ENCODE measurements at places on chromosomes 3 and 15. TPM values are rescaled to one million over a fixed set of nuclear protein-coding genes. Genes with fewer than 3 reads are reported as not detected.

DNA sequence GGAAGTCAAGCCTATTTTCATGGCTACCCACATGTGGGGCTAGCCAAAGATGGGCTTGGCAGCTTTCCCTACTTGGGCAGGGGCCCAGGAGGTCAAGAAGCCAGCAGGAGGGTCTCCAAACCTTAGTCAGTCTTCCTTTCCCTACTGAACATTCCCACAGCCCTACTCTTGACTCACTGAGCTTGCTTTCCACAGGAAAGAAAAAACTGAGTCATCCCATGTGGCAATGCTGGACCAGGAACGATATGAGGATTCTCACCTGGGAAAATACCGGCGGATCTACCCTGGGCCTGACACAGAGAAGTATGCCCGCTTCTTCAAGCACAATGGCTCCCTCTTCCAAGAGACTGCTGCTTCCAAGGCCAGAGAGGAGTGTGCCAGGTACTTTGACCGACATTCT lies 3.7 kb upstream of the NGRN start:
- peak overlapping the region; percentile 91 for H3K27ac ChIP-seq
- peaks cover 8% of the 10 kb centered on the region for H3K27me3 ChIP-seq
- H3K36me3 ChIP-seq, result no peaks in the 10 kb centered on the region
- peak overlapping the region; percentile 25 for H3K4me3 ChIP-seq
- H3K4me1 ChIP-seq, result peaks cover 43% of the 10 kb centered on the region
- no peak for DNase-seq

The CFAP20DC gene
- 12.8 TPM for total RNA-seq

GRCh38 chr3:10707400-10708215 lies 108.4 kb upstream of the SLC6A11 start:
- peak overlapping the region; percentile 82 for H3K4me3 ChIP-seq
- H3K27me3 ChIP-seq, result peaks cover 91% of the 10 kb centered on the region
- no peak overlapping the region for H3K27ac ChIP-seq
- no peaks in the 10 kb centered on the region for H3K36me3 ChIP-seq
- DNase-seq, result peak; percentile 27

The ELP6 gene
- total RNA-seq, result 60.4 TPM

Measured in neural crest cell (in vitro differentiated cells).